Frontal cortex (tissue), 4 donors: ENCODE measurements at places on chromosomes 1 and 21. TPM values are rescaled to one million over a fixed set of nuclear protein-coding genes. Genes with fewer than 3 reads are reported as not detected.

FCRLB gene
- total RNA-seq: 1.2 TPM

SELENBP1 gene
- total RNA-seq: 6.5 TPM

WLS gene
- total RNA-seq: 28.1 TPM

RBM11 gene
- 10.2 TPM for total RNA-seq

TMEM269 gene
- 0.41 TPM for total RNA-seq

SPSB1 gene
- 2.9 TPM for total RNA-seq

HMGCS2 gene
- total RNA-seq: not detected

AVPR1B gene
- not detected for total RNA-seq

- peak; percentile 73 for DNase-seq
Observed at GRCh38 chr1:107056426-107057196, at the start of gene PRMT6. PRMT6 (plus strand) TSS chr1:107056674; CDS start chr1:107056716, 42 bp downstream.

DNA sequence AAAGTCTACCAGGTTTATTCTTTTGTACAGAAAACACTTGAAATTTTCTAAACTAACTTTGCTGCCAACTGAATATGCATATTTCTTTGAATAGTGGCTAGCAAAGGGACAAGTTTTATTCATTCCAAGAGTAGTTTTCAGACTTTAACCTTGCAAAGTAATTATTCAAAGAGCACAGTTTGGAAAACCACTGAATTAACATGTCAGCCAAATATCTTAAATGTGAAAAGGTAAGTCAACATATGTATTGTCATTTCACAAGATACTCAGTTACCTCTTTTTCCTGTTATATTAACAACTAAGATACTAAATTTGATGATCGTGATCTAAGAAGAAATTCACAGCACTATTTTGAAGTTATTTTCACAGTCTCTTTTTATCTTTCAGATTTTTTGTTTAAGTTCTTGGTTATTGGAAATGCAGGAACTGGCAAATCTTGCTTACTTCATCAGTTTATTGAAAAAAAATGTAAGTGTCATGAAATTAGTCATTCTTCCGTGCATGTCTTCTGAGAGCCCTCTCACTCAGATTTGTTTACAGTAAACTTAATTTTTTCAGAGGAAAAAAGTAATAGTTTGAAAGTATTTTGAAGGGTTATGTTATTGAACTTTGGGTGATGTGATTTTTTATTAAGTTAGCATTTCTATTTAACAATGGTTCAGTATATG is 15.3 kb downstream of the RAB4A start:
- no peak for DNase-seq

DNA sequence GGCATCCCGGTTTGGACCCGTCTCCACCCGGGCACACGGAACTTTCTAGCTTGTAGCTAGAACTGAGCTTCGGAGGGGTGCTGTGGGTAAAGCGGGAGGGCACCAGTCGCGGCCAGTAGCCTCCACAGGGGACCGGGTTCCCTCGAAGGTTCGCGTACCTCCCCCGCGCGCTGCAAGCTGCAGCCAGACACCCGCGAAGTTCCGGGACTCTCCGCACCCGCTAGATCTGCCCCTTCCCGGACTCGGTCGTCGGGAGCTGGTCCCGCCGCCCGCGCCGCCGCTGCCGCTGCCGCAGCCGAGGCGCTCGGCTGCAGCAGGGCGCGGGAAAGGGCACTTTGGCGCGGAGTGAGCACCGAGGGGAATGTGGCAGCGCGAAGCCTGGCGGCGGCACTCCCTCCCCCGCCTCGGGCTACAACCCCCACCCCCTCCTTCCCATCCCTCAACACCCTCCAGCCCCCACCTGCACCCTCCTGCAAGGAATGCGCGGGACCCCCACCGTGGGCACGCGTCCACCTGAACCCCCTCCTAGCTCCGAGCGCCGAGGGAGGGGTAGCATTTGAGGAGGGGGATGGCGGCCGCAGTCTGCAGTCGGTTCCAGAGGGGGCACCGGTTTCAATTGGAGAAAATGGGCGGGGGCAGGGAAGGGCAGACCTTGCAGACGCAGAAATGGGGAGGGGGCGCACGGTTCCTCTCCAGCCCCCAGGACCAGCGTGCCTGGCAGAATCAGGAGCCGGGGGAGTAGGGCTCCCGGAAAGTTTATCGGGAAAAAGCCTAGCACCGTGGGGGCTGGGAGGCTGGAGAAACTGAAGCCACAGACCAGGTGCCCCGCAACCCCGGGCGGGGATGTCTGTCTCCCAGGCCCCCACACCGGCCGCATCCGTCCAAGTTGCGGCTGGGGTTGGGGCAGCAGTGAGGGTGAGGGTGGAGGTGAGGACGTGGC is 968 bp downstream of the CSMD2 start:
- DNase-seq: no peak

GRCh38 chr1:19220991-19221390 is 10.9 kb upstream of the UBR4 start:
- DNase-seq: no peak

DNA sequence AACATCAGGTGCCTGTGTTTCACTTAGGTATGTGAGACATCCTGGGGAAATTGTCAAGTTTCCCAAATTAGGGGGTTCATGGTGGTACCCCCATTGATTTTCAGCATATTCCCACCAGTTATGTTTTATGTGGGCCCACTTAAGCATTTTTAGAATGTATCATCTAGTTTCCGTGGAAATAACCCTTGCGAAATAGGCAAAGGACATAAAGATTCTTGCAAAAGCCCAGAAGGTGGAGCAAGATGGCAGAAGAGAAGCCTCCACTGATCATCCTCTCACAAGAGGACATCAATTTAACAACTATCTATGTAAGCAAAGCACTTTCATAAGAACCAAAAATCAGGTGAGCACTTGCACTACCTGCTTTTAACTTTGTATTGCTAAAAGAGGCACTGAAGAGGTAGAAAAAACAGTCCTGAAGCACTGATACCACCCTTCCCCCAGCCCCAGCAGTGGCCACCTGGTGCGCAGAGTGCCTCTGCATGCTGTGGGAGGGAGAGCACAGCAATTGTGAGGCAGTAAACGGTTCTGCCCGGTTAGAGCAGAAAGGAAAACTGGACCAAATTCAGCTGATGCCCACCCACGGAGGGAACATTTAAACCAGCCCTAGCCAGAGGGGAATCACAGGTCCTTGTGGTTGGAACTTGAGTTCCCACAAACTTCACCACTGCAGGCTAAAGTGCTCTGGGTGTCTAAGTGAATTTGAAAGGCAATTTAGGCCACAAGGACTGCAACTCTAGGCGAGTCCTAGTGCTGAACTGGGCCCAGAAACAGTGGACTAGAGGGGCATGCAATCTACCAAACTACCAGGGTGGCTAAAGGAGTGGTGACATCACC is 23.2 kb downstream of the MCOLN2 start:
- no peak for DNase-seq

DNA sequence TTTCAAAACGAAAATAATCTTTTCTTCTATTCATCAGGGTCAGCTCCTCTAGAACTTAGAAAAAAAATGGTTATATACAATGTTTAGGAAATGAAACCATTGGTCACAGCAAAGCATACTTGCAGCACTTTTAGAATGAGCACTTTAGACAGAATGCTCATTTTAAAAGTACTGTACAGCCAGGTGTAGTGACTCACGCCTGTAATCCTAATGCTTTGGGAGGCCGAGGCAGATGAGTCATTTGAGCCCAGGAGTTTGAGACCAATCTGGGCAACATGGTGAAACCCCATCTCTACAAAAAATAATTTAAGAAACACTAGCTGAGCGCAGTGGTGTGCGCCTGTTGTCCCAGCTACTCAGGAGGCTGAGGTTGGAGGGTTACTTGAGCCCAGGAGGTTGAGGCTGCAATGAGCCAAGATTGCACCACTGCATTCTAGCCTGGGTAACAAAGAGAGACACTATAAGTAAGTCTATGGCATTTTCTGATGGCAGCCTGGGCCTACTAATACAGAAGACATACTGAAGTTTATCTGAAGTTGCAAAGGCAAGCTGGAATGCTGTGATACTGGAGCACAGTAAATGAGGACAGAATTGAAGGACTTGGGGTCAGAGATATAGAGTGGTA is 48.9 kb upstream of the ZNF326 start:
- no peak for DNase-seq

- DNase-seq: peak; percentile 49
Observed at GRCh38 chr1:162854245-162854882, 6.6 kb downstream of the CCDC190 start.

DNA sequence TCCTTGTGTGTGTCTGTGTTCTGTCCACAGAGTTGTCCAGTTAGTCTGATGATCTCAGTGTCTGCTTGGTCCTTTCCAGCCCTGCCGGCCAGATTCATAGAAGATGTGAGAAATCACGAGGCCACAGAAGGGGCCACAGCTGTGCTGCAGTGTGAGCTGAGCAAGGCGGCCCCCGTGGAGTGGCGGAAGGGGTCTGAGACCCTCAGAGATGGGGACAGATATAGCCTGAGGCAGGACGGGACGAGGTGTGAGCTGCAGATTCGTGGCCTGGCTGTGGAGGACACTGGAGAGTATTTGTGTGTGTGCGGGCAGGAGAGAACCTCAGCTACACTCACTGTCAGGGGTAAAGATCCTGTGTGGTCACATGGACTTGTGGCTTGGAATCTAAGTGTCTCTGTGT is 95.8 kb downstream of the OBSCN start:
- DNase-seq: no peak

DNA sequence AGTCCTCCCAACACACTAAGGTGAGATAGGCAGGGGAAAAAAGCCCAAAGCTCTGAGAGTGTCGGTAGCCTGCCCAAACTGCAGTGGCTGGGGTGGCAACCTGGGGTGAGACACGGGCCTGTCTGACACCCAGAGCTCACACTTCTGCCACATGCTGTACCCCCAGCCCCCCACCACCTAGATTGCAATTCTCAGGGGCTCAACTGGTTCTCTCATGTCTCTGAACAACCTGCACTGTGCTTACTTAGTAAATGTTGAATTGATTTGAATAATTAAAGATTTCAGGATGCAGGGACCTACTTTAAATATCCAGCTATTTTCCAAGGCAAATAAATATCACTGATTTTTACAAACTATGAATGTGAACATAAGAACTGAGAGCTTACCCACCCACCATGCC is 115.5 kb downstream of the EDEM3 start:
- no peak for DNase-seq

- DNase-seq: no peak
Observed at GRCh38 chr21:25563361-25564116, 43.7 kb downstream of the MRPL39 start.

DNA sequence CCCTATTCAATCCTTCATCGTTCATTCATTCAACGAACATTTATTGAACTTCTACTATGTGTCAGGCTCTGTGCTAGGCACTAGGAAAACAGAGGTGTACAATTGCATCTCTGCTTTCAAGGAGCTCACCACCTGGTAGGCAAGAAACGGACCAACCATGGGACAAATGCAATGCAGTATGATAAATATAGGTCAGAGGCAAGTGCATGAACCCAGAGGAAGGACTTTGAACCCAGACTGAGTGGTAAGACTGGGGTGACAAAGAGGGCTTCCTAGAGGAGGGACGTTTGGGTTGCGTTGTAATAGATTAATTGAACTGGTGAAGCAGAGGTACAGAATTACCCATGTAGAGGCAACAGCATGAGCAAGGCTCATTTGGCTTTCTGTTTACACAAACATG is 16.4 kb downstream of the CD2 start:
- DNase-seq: no peak

DNA sequence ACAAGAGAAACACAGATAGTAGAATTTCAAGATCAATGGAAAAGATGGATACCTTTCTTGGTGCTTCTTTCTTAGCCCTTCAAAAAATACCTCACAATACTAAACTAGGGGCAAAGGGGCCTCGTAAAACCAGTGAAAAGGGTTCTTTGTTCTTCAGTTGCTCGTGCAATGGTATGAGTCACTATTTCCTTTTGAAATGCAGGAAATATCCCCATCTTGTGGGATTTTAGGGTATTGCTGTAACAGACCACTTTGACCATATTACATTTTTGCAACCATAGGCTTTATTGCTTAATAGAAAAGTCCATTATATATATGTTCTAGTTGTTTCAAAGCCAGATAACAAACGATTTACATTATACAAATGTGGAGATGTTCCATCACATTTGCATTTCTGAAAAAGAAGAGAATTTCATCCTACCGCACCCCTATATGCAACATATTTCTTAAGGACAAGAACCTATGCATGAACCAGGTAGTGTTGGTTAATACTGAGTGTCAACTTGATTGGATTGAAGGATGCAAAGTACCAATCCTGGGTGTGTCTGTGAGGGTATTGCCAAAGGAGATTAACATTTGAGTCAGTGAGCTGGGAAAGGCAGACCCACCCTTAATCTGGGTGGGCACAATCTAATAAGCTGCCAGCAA is 88.6 kb upstream of the PKN2 start:
- DNase-seq: no peak

- no peak for DNase-seq
Observed at GRCh38 chr1:54835131-54835898, 34.2 kb upstream of the TTC22 start.

DNA sequence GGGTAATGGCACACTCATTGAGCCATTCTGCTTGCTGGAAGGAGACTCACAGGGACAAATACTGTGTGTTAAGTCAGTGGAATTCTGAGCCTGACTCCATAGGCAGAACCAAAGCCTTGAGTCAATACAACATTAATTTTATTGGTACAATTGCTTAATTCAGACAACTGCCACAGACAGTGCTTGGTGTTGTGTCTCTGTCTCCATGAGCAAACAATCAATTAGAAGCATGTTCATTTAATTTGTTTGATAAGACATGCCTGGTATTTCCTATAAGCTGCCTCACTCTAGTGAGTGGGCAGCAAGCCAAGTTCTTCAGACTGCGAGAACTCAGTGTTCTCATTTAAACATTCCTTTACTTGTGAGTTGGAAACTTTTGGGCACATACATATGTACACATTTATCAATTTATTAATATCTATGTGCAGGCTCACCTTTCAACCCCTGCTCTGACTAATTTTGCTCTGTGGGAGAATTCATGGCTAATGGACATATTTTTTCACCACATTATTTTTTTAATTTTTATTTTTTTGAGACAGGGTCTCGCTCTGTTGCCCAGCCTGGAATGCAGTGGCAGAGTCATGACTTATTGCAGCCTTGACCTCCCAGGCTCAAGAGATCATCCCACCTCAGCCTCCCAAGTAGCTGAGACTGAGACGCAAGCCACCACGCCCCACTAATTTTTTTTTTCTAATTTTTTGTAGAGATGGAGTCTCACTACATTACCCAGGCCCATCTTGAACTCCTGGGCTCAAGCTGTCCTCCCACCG is 4.5 kb upstream of the SRSF10 start:
- DNase-seq: no peak

- DNase-seq: no peak
Observed at GRCh38 chr1:32801096-32801715, 16.0 kb downstream of the YARS1 start.

DNA sequence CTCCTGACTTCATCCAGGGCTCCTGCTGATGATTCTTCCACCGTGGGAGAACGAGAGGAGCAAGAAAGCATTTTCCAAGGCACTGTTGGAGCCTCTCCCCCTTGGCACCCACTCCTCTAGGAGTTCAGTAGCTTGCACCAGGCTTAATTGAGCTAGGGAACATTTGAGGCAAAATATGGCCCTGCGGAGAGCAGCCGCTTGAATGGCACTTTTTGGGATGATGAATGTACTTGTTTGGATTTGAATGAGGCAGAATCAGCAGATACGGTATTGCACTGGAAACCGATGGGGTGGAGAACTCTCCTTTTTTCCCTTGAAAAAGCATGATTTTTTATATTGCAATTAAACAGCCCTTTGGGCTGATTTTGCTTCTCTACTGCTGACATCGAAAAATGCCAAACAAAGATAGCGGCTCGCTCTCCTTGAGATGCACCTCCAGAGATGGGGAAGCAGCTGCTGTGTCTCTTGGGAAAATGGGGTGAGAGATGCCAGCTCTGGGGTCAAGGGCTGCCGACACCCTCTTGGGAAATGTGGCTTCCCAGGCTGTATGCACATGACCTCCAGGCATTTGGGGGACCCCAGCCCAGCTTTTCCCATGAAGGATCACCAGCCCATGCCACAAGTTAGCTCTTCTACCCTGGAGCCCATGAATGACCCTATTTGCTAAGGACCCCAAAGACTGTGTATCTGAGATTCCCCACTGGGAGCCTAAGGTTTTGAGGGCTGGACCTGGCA is 55.4 kb upstream of the LRP8 start:
- DNase-seq: no peak
